ENCODE measurements at places on chromosomes 7 and 10. TPM values are rescaled to one million over a fixed set of nuclear protein-coding genes. Genes with fewer than 3 reads are reported as not detected.

Gene METTL2B
- total RNA-seq: 31.8 TPM

Gene ZDHHC6
- total RNA-seq: 36.7 TPM

Gene ZMIZ1
- 113 TPM for total RNA-seq

Gene BRI3
- total RNA-seq: 309 TPM

Gene OR9A2
- not detected for total RNA-seq

Gene GRID2IP
- total RNA-seq: 1.5 TPM

Gene HABP2
- total RNA-seq: not detected

Gene TBX20
- total RNA-seq: not detected

Gene BLNK
- 2.4 TPM for total RNA-seq

Gene IFIT1B
- not detected for total RNA-seq

Gene ATP5F1C
- total RNA-seq: 535 TPM

Gene SPDYE5
- total RNA-seq: not detected

Measured in adrenal gland (tissue), 19 donors.